ENCODE measurements at places on chromosomes 7 and 10.

GRCh38 chr7:12722636-12723605, 35.5 kb downstream of the ARL4A start:
- DNase-seq: no peak

GRCh38 chr10:42150428-42151061, 487.8 kb downstream of the ZNF33B start:
- no peak for DNase-seq

DNA sequence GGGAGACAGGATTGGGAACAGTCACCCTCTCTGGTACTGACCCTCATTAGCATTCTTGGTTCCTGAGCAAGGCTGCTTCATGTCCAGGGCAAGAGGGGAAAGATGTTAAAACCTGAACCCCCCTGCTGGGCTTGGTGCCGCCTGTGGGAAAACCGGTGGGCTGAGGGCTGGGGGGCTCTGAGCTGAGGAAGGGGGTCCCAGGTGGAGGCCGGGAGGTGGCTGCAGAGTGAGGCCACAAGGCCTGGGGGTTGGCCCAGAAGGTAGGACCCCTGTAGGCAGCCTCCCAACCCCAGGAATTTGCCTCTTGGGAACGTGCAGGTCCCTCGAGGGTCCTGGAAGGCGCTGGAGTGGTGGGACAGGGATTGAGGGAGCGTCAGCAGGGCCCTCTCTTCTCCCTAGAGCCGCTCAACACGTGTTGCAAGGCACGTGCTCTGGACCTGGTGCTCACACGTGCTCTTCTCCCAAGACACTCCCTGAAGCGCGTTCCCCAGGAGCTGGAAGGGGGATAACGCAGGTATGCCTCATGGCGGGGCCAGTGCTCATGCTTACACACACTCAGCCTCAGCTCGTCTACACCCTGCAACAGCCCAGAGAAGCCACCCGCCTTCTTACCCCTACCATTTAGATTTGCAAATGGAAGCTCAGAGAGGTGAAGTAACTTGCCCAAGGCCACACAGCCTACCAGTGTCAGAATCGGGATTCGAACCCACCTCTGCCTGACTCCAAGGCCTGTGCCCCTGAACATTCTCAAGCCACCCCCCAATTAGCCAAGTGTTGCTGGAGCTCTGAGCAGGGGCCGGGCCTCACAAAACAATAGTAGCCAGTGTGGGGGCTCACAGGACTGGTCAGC, 64.4 kb downstream of the LHPP start:
- no peak for DNase-seq

GRCh38 chr10:128062881-128063563, 63.2 kb downstream of the MKI67 start:
- no peak for DNase-seq

GRCh38 chr10:100349672-100350071, 2.6 kb downstream of the SCD start:
- no peak for DNase-seq

GRCh38 chr10:113530476-113530875, 22.4 kb upstream of the HABP2 start:
- no peak for DNase-seq

DNA sequence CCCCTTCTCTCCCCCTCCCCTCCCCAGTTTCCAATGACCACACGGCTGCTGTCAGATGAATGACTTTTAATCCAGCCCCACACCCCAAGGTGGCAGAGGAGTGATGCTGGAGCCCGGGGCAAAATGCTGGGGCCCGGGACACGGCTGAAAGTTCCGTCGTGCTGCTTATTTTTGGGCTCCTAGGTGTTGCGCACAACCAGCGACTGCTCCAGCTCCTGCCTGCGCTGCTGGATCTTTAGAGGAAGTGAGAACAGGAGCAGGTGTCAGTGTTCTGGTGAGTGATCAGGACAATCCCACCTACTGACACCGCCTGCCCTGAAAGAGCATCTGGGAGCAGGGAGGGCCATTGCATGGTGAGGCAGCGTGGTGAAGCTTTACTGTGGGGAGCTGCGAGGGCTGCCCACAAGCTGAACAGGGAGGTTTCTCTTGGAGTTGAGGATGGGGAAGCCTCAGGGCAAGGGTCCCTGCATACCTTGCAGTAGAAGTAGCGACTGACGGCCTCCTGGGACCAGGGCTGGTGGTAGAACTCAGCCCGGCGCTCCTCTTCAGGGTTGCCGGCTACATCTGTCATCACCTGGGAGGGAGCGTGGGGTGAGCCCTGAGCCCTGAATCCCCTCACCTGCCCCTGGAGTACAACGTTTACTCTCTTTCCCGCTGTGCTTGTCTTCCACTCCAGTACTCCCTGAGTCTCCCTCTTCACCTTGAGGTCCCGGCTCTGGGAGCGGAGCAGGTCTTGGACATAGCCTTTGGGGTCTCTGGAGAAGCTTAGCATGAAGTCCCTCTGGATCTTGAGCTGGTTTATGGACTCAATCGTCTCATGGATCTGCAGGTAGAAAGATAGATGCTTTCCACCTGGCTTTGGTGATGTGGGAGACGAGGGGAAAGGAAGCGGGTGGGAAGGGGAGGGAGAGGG, 6.9 kb downstream of the CHPF2 start:
- no peak for DNase-seq

DNA sequence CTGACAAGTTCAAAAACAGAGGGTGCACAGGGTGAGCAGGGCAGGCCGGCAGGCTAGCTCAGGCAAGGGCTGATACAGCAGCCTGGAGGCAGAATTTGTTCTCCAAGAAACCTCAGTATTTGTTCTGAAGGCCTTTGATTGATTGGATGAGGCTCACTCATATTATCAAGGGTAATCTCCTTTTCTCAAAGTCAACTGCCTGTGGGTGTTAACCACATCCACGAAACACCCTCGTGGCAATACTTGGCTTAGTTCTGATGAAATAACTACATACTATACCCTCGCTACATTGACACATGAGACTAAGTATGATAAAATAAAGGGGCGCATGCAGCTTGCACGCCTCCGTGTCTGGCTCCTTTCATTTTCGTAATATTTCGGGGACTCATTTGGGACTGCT, 4.4 kb upstream of the PPP2R2D start:
- DNase-seq: no peak

- DNase-seq: no peak
Measured at GRCh38 chr7:105602325-105603305, 21.3 kb upstream of the EFCAB10 start.

- DNase-seq: no peak
Measured at GRCh38 chr10:35172574-35172973, 45.9 kb downstream of the CREM start.

- DNase-seq: no peak
Measured at GRCh38 chr10:3563298-3563697, 221.7 kb downstream of the KLF6 start.

DNA sequence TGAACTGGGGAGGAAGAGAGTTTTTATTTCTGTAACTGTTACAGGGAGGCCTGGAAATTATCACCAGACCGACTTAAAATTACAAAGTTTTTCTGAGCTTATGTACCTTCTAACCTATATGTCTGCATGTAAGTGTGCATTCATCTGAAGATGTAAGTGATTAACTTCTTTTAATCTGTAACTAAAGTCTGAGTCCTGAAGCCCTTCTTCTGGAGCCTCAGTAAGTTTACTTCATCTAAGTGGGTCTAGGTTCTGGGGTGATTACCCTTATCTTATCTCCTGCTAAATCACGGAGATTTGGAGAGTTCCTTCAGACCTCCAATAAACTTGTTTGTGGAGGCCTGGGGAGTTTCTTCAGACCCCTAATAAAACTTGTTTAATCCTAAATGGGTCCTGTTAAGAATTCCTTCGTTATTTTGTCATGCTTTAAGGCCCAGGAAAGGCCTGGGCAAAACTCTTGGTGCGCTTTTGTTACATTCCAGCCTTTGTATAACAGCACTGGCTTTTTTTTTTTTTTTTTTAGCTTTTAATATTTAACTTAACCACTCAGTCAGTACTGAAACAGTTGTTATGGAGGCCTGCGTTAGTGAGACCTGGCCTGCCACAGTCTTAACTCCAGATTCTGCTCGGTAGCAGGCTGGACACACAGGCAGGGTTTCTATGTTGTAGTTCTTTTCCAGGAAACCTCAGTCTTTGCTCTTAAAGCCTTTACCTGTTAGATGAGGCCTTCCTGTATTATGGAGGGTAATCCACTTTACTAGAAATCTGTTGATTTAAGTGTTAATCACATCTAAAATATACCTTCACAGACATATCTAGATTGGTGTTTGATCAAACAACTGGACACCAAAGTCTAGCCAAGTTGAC, 33.0 kb downstream of the TPST1 start:
- DNase-seq: no peak

- no peak for DNase-seq
Measured at GRCh38 chr7:129670656-129671055, 59.1 kb downstream of the NRF1 start.

- DNase-seq: no peak
Measured at GRCh38 chr7:129807863-129808262, 144.9 kb downstream of the UBE2H start.

DNA sequence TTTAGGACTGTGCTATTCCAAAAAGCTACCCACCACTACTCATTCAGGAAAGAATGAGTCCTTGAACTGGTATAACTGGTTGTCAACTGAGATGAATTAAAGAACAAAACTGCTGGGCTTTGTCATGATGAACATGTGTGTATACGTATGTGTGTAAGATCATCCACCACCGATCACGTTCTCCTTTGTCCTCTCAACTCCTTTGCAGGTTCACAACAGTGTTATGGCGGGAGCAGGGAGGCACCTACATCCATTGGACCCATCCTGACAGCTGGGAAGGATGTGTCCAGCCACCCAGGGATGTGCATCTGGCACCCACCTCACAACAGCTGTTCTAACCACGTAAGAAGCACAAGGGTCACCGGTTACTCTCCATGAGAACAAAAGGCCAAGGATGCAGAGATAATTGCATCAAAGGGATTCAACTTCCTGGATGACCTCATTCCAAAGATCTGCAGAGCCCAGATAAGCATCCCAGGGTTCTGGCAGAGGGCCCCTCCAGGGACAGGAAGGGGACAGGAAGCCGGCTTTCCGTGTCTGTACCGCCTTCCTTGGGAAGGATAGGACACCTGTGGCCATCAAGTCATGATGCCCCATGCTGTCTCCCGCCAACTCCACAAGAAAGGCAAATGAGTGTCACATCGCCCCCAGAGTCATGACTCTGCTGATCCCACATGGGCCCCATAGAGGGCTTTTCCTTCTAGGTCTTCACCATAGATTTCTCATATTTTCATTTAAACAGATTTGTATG, 66.1 kb downstream of the STEAP1B start:
- peak; percentile 87 for DNase-seq

- no peak for DNase-seq
Measured at GRCh38 chr10:82242778-82243177, 367.8 kb downstream of the NRG3 start.

DNA sequence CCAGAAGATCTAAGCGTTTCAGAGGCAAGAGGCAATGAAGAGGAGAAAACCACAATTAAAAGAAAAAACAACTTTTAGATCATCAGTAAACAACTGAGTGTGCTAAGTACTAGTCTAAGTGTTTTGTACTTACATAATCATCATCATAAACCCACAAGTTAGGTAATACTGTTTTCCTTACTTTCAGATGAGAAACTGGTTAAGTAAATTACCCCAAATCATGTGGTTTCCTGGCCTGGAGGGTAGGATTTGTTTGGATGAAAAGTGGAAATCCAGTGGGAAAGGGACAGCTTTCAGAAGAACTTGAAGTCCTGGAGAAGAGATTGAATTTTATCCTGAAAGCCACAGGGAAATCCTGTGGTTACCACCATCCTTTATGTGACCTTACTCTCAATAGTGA, 463.3 kb downstream of the LRMDA start:
- no peak for DNase-seq

GRCh38 chr7:111029574-111030251, 61.2 kb upstream of the LRRN3 start:
- no peak for DNase-seq

- no peak for DNase-seq
Measured at GRCh38 chr7:106521541-106521940, 139.4 kb downstream of the CCDC71L start.
